ENCODE measurements at places on chromosomes 2 and 18. TPM values are rescaled to one million over a fixed set of nuclear protein-coding genes. Genes with fewer than 3 reads are reported as not detected.
A peak's percentile ranks its signal among the peaks of the same experiment; 100 is the strongest.

GRCh38 chr2:189444322-189444721, 3.0 kb downstream of the WDR75 start:
- H3K27ac ChIP-seq: no peak overlapping the region
- peaks cover 36% of the 10 kb centered on the region for H3K4me1 ChIP-seq
- DNase-seq: no peak
- no peaks in the 10 kb centered on the region for H3K27me3 ChIP-seq
- peak overlapping the region; percentile 2 for H3K4me3 ChIP-seq

DNA sequence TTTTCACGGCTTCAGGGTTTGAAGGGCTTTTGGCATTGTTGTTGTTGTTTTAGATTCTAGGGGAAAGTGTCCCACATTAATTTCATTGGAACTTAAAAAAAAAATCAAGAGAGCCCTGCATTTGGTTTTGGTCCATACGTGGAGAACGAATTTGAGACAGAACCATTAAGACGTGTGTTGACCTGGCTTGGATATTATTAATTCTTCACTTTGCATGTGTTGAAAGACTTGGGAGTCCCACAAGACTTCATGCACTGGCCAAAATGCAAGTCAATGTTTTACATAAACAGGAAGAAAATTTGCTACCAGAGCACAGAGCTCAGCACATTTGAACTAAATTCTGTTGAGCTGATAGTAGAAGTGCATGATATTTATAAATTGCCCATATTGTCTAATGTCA, 761.2 kb upstream of the ACVR2A start:
- no peak overlapping the region for H3K27ac ChIP-seq
- H3K36me3 ChIP-seq: no peaks in the 10 kb centered on the region
- H3K4me1 ChIP-seq: no peaks in the 10 kb centered on the region
- DNase-seq: no peak

GRCh38 chr2:100073110-100073509, 69.3 kb downstream of the AFF3 start:
- no peak overlapping the region for H3K27ac ChIP-seq
- H3K27me3 ChIP-seq: no peaks in the 10 kb centered on the region
- no peak overlapping the region for H3K4me3 ChIP-seq
- H3K36me3 ChIP-seq: no peaks in the 10 kb centered on the region

DNA sequence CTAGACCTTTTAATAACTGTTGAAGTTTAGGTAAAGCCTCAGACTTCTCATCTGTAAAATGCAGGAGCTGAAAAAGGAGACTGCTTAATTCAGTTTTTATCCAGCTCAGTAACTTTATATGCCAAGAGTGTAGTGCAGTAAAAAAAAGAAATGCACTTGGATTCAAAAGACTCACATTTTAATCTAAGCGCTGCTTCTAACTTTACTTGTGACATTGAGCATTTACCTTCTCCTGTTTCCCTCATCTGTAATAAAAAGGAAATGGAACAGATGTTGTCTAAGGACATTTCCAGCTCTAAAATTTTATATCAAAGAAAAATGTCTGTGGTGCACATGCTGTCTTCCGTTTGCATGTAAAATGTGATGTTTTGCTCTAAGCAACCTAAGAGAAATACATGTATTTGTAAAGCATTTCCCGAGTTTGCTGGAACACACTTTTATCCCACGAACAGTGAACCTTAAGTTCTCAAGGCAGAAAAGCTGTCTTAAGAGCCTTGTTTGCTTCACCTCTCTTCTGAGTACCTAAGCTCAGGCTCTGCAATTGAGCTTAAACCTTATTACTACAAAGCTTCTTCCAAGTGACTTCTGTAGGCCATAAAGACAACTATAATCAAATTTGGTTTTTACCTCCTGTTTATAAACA, 24.2 kb upstream of the TANK start:
- peak overlapping the region; percentile 91 for H3K27ac ChIP-seq
- H3K4me3 ChIP-seq: peak overlapping the region; percentile 100
- H3K27me3 ChIP-seq: no peaks in the 10 kb centered on the region
- no peaks in the 10 kb centered on the region for H3K36me3 ChIP-seq
- H3K4me1 ChIP-seq: peaks cover 44% of the 10 kb centered on the region

DNA sequence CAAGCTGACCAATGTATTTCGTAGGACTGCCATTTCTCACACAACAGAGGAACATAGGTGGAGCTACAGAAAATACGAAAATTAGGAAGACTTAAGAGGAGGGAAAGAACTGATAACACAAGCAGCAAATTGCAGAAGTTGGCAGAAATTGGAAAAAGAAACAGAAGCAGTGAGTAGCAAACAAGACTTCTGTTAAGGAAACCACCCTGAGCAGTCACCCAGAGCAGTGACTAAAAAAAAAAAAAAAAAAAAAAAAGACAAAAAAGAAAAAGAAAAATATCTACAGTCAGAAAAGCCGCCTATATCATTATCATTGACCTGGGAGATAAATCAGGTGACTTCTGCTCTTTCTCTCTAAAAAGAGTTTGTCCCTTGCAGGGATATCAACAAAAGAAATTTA, 21.4 kb downstream of the STK17B start:
- peak overlapping the region; percentile 65 for H3K27ac ChIP-seq
- H3K27me3 ChIP-seq: no peaks in the 10 kb centered on the region
- peaks cover 89% of the 10 kb centered on the region for H3K36me3 ChIP-seq
- peaks cover 94% of the 10 kb centered on the region for H3K4me1 ChIP-seq
- peak overlapping the region; percentile 63 for H3K4me3 ChIP-seq

KLHL41 gene
- total RNA-seq: not detected

IL1B gene
- total RNA-seq: 1.3 TPM

KIF5C gene
- total RNA-seq: 7.7 TPM

SLC11A1 gene
- total RNA-seq: 0.54 TPM

UGT1A8 gene
- not detected for total RNA-seq

Data from CD4-positive, CD25-positive, alpha-beta regulatory T cell (primary cell).